Hematopoietic multipotent progenitor cell (in vitro differentiated cells): ENCODE measurements at places on chromosomes 16 and 17.

DNA sequence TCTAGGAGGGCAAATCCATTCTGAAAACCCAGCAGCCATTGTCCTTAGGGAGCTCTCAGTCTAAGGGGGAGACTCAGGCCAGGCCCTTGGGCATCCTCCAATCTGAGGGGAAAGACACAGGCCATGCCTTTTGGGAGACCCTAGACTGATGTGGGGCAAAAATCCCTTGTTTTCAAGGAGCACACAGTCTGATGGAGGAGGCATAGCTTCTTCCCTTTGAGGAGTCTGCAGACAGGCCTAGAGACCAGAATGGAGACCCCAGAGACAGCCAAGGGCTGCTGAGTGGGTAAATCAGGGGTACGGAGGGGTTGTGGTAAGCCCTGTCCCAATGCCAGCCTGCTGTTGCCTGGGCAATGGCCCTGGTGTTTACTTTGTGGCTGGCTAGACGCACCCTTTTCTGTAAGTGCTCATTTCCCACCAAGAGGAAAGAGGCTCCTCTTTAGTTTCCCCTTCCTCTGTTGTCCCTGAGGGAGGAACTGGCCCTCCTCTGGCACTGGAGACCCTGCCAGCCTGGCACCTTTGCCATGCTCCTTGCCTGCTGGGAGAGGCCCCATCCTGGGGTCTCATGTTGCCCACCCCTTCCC is 19.3 kb downstream of the ARHGAP23 start:
- DNase-seq, result peak; percentile 54

GRCh38 chr17:49123061-49123460 is 9.5 kb upstream of the B4GALNT2 start:
- no peak for DNase-seq

DNA sequence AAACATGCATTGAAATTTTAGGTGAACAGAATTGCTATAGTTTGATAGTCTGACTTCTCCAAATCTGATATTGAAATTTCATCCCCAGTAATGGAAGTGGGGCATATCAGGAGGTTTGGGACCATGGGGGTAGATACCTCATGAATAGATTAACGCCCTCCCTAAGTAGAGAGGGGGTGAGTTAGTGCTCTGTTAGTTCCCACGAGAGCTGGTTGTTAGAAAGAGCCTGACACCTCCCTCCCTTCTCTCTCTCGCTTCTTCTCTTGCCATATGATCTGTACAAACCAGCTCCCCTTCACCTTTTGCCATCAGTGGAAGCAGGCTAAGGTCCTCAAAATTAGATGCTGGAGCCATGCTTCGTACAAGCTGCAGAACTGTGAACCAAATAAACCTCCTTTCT is 78.8 kb downstream of the BRIP1 start:
- DNase-seq, result no peak

DNA sequence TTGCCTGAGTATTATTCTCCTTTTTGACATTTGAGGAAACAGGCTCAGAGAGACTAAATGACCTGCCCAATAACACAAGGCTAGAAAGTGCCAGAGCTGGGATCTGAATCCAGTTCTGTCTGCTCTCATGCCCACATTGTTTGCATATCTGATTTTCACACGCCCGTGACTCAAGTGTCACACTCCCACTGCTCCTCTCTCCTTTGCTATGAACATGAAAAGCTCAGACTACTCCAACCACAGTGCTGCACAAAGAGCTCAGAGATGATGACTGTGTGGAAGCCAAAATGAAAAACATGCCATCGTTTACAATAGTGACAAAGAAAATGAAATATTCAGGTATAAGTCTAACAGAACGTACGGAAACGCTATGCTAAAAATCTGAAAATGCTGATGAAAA is 107.9 kb downstream of the SMG6 start:
- DNase-seq, result no peak

DNA sequence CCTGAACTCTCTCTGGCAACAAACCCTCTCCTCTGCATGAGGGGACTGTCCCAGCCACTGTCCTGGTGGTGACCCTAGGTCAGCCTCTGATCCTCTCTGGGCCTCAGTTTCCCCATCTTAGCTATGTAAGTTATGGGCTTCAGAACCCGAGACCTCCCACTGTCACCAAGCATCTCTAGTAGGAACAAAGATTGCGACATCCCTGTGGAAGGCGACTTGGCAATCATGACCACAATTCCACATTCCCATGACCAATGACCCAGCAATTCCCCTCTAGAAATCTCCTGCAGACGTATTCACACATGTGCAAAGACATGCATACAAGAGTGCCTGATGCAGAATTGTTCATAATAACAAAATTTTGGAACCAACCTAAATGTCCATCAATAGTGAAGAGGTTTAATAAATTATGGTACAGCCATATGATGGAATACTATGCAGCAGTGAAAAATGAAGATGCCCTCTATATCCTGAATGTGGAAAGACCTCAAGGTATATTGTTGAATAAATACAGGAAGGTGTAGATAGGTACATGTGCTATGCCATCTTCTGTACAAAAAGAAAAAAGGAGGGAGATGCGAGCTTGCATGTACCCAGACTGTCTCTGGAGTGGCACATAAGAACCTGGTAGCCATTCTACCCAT is 21.2 kb downstream of the CNGB1 start:
- DNase-seq, result no peak

GRCh38 chr17:70270554-70270953 is 101.2 kb downstream of the KCNJ2 start:
- no peak for DNase-seq

GRCh38 chr16:87583453-87584131 is 18.7 kb upstream of the JPH3 start:
- no peak for DNase-seq

- no peak for DNase-seq
Observed at GRCh38 chr17:65519462-65519861, 42.0 kb downstream of the AXIN2 start.

DNA sequence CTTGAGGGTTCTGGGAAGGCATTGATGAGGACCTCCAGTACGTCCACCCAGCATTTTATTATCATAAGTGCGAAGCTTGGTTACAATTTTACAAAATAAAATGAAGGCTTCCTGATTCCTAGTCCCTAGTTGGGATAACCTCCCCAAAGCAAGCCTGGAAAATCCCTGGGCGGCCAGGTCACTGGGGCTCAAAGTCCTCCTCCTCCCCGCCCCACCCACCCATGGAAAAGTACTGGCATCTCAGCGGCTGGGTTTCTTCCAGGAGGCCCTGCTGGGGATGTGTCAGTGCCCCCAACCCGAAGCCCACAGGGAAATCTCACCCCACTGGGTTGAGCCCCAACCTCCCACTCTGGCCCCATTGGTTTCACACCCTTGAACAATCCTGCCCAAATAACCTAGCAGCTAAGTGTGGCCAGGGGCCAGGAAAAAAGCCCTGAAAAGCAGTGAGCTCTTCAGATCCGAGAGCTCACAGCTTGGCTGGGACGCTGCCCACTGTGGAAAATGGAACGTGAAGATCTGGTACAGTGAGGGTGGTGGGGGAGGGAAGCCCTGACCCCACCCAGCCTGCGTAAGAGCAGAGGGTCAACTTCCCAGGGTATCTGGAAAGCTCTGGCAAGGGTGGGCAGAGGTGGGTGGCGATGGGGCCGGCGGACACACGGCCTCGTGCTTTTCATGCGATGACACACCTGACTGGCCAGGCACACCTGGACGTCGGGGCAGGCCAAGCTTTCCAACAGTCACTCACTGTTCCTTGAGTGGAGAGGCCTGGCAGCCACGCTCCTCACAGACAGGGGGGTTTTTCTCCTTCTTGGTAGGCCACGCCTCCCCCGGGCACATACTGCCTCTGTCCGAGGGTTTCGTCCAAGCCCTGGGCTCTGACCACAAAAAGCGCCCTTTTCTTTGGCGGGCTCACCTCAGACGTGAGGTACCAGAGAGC is 324.5 kb downstream of the SOX9 start:
- DNase-seq, result no peak

GRCh38 chr16:81775570-81775969 is 3.5 kb upstream of the PLCG2 start:
- DNase-seq, result no peak

DNA sequence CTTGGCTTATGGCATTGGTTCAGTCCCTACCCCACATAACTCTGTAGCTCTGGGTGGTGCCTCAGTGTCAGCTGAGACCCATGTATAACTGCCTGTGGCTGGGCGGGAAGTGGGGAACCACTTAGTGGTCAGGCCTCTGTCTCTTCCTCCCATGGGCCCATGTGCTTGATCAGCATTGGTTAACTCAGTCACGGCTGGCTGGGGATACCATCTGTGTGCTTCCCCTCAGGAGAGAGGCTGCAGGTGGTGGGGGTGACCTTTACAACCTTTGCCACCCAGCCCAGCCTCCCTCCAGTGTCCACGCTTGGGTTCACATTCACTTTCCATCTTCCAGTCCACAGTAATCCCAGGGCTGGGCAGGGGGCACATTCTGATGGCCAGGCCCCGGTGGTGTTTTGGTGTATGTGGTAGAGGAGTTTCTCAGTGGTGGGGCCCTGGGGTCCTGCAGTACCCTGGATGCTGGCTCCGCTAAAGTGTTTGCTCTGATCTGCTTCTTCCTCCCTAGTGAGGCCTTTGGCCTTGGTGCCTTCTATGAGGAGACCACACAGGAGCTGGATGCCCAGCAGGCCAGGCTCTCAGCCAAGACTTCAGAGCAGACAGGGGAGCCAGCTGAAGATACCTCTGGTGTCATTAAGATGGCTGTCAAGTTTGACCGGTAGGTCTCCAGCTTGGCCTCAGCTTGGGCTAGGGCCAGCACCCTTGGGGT is 10.2 kb upstream of the NFATC3 start:
- DNase-seq, result no peak

DNA sequence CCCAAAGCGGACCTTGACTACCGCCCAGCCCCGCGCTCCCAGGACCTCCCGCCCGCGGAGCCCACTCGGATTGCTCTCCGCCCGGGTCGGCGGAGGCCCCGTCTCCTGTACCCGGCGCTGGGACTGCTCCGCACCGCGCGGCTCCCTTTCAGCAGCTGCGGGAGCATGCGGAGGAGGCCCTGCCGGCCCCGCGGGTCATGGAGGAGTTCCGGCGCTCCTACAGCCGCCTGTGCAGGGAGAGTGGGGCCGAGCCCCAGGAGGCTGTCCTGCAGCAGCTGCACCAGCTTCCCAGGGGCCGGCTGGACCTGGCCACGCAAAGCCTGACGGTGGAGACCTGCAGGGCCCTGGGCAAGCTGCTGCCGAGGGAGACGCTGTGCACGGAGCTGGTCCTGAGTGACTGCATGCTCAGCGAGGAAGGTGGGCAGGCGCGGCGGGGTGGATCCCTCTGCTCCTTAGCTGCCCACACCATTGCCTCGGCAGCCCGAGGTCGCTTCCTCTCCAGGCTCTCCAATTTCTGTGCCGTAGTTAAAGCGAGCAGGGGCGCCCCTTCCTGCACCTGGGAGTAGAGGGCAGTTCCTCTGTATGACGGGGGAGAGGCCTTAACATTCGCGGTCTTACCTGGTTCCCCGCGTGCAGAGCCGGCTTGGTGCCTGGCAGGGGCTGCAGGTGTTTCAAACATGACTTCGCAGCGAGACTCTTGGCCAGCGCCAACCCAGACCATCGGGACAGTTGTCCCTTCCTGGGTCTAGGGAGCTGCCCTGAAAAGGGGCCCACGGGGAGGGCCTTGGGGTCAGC is 539 bp downstream of the LRRC45 start:
- DNase-seq, result peak; percentile 21

DNA sequence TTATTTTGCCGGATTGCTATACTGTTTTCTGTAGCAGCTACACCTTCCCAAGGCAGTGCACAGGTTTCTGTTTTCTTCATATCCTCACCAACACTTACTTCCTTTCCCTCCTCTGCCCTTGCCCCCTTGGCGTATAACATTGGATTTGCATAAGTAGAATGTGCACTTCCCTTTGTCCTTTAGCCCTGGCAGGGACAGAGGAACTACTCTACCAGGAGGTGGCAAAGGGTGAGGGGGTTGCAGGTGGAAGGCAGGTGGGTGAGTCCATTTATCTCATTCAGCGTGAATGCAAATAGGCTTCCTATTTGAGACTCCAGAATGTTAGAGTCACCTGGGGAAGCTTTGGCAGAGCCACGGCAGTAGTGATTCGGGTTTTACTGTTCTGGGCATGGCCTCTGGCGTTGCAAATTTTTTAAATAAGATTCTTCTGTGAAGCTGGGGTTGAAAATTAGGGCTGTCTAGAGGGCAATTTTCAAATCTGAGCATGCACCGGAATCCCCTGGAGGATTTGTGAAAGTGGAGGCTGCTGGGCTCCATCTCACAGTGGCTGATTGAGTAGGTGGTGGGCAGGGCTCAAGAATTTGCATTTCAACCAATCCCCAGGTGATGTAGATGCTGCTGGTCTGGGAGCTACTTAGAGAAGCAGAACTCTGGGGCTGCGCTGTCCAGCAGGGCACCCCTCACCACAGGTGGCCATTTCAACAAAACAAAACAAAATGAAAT is 84.7 kb downstream of the PLCG2 start:
- DNase-seq, result no peak

GRCh38 chr16:57676553-57677085 is 8.5 kb downstream of the ADGRG3 start:
- DNase-seq, result no peak

DNA sequence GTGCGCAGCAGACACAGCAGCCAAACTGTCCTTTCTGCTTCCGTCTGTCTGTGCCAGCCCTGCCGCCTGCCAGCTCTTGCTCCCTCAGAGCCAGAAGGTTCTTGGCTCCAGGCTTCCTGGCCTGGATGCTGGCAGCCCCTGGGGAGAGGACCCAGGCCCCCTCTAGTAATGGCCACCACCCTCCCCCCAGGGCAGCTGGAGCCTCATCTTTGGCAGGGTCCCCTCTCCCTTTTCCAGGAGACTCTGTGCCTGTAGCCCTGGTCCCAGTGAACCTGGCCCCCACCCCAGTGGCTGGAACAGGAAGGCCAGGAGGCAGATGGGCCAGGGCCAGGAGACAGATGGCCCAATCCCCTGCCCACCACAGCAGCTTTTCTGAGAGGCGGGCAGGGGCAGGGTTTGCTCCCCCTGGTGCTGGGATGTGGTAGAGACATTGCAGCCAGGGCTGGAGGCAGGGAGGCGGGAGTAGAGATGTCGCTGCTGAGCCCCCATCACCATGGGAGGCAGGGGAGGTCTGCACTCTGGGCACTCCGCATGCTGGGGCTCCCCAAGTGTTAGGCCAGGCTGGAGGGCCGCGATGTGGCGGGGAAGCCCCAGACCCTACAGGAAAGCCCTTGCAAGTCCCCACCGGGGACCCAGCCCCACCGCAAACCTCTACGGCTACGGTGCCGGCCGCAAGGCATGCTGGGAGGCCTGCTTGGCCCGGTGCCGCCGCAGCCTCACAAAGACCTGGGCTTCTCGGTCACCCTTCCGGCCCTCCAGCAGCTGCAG is 16.7 kb downstream of the UNC13D start:
- peak; percentile 80 for DNase-seq

GRCh38 chr17:68290955-68291835 is at the start of the genes ARSG and SLC16A6:
Gene ARSG (plus strand): TSS chr17:68291495. CDS start chr17:68307494, 15,999 bp downstream.
Gene SLC16A6 (minus strand): TSS chr17:68291127. CDS start chr17:68278320, 12,807 bp downstream.
- peak; percentile 59 for DNase-seq

- no peak for DNase-seq
Observed at GRCh38 chr16:78494105-78494504, 394.7 kb downstream of the WWOX start.

GRCh38 chr17:44187131-44187899 is 543 bp downstream of the TMUB2 start:
- no peak for DNase-seq

GRCh38 chr16:67926181-67926750 is 5.4 kb downstream of the CTRL start:
- DNase-seq, result no peak
